T-helper 2 cell (primary cell): ENCODE measurements at places on chromosomes 13 and 19.

- DNase-seq, result no peak
These were observed 2.8 kb downstream of the SWSAP1 start for GRCh38 chr19:11377237-11377636.

DNA sequence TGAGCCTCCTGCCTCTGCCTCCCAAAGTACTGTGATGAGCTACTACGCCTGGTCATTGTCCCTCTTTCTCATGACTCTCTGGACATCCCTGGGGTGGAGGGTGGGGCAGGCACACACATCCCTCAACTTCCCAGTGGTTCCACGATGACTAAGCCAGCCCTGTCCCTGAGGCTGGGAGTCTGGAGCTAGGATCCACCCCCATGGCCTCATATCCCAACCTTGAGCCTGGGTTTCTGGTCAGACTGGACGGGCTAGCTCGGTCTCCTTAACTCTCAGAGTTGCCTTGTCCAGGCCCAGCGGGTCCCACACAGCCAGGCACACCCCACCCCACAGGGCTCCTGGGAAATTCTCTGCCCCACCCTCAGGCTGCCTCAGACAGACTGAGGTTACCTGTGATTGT is 19.6 kb downstream of the IER2 start:
- no peak for DNase-seq

- no peak for DNase-seq
These were observed 25.8 kb upstream of the TINCR start for GRCh38 chr19:5593343-5594255.

DNA sequence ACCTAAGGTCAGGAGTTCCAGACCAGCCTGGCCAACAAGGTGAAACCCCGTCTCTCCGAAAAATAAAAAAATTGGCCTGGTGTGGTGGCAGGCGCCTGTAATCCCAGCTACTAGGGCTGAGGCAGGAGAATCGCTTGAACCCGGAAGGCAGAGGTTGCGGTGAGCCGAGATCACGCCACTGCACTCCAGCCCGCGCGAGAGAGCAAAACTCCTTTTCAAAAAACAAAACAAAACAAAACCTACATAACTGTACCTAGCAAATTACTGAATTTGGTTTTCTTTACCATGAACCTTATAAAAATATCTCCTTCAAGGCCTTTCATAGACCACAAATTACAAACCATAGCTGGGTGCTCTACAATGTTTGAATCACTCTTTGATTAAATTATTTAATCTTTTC is 760 bp downstream of the ZNF91 start:
- peak; percentile 73 for DNase-seq

DNA sequence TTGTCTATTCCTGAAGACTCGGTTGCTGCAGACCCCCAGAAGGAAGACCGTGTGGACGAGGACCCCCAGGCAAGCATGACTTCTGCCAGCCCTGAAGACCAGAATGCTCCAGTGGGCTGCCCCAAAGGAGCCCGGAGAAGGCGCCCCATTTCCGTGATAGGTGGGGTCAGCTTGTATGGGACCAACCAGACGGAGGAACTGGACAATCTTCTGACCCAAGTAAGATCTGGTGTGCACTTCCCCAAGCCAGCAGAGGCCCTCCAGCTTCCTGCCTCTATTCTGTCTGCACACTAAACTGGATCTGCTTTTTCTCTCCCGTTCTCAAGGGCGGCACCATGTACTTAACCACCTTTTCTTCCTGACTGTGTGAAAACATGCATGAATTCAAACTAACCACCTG is 59.8 kb upstream of the C1QTNF9 start:
- no peak for DNase-seq

DNA sequence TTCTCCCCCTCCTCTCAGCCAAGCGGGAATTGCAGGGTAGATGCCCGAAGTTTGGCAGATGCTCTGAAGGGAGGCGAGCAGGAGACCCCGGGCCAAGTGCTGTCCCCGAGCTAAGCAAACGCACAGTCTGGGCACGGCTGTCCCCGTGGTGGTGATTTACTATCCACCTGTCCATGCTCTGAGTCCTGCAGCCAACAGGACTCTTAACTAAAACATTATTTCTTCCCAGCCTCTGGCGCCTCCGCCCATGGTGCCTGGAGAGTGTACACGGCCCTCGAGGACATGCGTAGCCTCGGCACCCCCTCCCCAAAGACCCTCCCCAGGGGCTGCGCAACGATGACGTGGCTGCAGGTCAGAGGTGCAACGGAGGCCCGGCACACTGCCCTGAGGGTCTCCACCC is 7.6 kb downstream of the TINCR start:
- DNase-seq, result no peak

GRCh38 chr13:108322206-108322824 is 52.8 kb downstream of the TNFSF13B start:
- DNase-seq, result no peak

DNA sequence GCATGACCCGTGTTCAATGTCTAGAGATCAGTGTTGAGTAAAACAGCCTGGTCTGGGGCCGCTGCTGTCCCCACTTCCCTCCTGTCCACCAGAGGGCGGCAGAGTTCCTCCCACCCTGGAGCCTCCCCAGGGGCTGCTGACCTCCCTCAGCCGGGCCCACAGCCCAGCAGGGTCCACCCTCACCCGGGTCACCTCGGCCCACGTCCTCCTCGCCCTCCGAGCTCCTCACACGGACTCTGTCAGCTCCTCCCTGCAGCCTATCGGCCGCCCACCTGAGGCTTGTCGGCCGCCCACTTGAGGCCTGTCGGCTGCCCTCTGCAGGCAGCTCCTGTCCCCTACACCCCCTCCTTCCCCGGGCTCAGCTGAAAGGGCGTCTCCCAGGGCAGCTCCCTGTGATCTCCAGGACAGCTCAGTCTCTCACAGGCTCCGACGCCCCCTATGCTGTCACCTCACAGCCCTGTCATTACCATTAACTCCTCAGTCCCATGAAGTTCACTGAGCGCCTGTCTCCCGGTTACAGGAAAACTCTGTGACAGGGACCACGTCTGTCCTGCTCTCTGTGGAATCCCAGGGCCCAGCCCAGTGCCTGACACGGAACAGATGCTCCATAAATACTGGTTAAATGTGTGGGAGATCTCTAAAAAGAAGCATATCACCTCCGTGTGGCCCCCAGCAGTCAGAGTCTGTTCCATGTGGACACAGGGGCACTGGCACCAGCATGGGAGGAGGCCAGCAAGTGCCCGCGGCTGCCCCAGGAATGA is 1.5 kb upstream of the CEACAM5 start:
- peak; percentile 36 for DNase-seq

DNA sequence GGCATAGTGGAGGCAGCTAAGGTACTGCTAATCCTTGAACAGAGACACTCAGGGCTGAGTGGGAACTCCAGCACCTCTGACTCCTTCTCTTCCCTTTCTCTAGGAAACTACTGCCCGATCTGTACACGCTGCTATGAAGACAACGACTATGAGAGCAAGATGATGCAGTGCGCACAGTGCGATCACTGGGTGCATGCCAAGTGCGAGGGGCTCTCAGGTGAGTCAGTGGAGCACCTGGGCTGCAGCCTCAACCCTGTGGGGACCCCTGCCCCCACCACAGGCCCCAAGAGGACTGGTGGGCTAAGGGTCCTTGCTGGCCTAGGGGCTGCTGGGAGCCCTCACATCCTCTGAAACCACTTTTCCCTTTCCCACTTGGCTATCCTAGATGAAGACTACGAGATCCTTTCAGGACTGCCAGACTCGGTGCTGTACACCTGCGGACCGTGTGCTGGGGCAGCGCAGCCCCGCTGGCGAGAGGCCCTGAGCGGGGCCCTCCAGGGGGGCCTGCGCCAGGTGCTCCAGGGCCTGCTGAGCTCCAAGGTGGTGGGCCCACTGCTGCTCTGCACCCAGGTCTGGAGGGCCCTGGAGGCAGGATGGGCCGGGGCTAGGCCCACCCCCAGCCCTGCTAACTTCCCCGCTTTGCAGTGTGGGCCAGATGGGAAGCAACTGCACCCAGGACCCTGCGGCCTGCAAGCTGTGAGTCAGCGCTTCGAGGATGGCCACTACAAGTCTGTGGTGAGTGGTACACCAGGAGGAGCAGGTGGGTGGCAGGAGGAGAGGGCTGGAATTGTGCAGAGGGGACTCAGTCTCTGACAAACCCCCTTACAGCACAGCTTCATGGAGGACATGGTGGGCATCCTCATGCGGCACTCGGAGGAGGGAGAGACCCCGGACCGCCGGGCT is 9.5 kb downstream of the KMT2B start:
- no peak for DNase-seq

DNA sequence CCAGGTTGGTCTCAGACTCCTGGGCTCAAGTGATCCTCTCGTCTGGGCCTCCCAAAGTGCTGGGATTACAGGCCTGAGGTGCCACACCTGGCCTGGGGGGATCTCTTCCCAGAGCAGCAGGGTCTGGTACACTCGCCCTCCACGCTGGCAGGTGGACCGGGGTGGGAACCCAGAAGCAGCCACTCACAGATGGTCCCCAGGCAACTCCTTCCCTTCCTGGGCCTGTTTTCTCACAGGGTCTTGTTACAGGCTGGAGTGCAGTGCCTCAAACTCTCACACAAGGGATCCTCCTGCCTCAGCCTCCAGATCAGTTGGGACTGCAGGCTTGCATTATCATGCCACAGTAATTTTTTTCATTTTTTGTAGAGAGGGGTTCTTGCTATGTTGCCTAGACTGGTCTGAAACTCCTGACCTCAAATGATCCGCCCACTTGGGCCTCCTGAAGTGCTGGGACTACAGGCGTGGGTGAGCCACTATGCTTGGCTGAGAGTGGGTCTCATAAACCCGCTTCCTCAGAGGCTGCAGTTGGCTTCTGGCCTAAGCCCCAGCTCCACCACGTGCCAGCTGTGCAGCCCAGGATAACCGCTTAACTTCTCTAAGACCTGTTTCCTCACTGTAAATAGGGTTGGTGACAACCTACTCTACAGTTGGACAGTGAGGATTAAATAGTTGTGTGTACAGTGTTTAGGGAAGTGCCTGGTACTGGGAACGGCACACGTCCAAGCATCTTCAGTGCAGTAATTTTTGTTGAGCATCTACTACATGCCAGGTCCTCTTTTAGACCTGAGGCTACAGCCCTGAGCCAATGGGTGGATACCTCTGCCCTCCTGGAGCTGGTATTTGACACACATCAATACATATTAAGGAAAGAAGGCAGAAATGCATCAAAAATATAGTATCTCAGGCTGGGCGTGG is 871 bp upstream of the CCER2 start:
- DNase-seq, result no peak

GRCh38 chr19:17069193-17069592 is 6.1 kb downstream of the HAUS8 start:
- no peak for DNase-seq

GRCh38 chr19:15390814-15391213 is 11.2 kb upstream of the AKAP8 start:
- no peak for DNase-seq

GRCh38 chr13:21047591-21048282 is 13.6 kb downstream of the LATS2 start:
- no peak for DNase-seq

- DNase-seq, result no peak
These were observed 4.0 kb downstream of the HSD11B1L start for GRCh38 chr19:5684694-5685430.

DNA sequence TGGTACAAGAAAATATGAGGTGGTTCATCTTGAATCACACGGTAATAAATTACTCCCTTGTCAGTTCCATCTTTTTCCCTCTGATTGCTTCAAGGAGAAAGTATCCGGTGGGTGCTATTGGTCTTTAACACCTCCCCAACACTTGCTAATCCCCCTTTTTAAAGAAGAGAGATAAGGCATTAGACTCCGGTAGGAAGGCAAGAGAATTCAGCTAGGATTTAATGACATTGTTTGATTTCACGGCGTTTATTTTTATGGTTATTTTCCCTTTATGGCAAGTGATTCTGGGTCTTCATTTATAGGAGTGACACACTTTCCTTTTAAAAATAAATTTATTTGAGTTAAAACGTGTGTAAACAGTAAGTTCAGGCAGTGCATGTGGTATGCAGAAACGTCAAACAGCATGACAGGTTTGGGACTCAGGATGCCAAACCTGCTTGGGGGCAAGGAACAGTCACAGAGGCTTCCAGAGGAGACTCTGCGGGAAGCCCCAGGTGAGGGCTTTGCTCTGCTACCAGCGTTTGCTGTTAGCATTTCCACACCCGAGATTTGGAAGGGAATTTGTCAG is 36.5 kb downstream of the TSHZ3 start:
- DNase-seq, result no peak

DNA sequence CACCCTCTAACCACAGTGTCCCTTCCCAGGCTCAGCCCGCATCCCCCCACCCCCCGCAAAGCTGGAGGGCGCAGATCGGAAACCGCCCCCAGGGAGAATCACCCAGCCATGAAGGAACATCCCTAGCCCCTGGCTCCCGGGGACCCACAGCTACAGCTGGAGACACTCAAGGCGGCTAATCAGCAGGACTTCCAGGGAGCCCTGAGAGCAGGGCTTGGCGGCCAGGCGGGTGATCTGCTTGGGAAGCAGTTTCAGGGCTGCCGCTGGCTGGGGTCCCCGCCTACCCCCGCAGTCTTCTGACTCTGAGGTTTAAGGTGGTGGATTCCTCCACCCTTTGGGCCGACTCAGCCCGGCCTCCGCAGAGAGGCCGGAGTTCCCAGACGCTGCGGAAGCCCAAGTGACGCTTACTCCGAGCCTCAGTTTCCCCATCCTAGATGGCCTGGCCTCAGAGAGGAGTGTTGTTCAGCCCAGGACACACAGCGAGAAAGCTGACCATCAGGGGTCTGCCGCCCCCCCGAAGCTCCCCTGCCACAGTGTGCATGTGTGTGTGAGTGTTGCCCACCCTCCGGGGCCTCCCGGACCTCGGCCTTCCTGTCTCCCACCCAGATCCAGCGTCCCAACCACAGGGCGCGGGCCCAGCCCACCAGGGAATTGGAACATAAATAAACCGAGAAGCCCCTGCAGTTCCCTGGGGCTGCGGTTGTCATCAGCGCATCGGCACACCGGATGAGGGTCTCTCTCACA is 9.8 kb downstream of the FUT6 start:
- no peak for DNase-seq

GRCh38 chr19:58395979-58396627 is 647 bp downstream of the RNF225 start:
- no peak for DNase-seq

DNA sequence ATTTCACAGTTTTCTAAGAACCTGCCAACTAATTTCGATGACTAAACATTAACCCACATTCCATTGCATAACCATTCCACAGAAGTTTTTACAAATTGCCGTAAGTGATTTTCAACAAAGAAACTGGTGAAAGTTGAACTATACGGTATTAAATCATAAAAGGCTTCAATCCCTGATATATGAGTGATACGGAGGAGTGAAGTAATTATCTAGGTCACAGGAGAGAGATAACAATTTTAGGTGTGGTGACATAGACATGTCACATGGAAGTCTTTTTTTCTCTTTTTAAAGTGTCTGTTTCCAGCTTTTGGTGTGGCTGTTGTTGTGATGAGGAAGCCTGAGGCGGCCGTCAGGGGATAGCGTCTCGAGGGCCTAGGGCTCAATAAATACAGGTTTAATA is 29.4 kb downstream of the TBC1D4 start:
- no peak for DNase-seq

DNA sequence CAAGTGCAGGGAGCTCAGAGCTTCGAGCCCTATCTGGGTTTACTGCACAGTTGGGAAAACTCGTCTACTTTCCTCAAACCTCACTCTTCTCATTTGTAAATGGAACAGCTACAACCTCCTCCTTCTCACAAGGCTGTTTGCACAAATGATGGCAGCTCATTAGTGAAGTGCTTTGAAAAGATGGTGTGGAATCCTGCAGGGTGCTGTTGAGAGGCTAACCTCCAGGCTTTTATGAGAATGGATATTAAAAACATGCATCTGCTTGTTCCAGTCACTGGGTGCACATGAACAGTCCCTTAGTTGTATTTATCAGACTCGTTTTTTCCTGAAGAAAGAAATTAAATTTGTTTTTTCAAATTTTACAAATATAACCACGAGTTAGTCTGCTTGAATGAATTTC is 36.6 kb downstream of the PCDH8 start:
- no peak for DNase-seq
